Fibroblast of skin of abdomen (primary cell): ENCODE measurements at places on chromosomes 5 and 9.
A peak's percentile ranks its signal among the peaks of the same experiment; 100 is the strongest.

GRCh38 chr5:141510850-141511601, 22.1 kb downstream of the PCDHGC5 start:
- DNase-seq: no peak

GRCh38 chr5:135398855-135399793, at the start of gene MACROH2A1:
MACROH2A1 (minus strand) TSS chr5:135399231; CDS start chr5:135389093, 10,138 bp downstream.
- peak; percentile 85 for DNase-seq

DNA sequence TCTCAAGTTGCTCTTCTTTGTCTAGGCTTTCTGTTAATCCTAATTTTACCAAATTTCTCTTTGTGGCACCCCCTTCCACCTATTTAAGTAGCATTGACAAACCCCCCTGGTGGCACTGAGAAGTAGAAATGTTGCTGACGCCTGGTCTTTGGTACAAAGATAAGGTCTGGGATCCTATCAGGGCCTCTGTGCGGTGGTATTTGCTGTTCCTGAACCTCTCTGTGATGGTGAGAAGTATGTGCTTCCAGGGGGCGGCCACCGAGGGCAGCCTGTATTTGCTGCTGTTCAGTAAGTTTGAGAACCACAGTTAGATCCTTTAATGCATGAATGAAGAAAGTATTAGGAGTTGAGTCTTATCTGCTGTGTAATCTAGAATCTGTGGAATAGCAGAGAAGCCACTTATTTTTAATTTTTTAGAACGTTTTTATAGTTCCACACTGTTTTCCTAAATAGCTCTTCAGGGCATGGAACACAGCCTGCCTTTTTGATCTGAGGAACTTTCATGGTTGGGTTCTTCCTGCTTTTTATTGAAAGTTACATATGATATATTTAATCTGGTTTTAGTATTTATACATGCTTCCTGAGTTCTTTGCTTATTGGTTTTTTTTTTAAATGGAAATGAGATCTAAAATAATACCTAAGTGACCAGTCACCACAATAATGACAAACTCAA, 124.2 kb downstream of the TRIO start:
- no peak for DNase-seq

DNA sequence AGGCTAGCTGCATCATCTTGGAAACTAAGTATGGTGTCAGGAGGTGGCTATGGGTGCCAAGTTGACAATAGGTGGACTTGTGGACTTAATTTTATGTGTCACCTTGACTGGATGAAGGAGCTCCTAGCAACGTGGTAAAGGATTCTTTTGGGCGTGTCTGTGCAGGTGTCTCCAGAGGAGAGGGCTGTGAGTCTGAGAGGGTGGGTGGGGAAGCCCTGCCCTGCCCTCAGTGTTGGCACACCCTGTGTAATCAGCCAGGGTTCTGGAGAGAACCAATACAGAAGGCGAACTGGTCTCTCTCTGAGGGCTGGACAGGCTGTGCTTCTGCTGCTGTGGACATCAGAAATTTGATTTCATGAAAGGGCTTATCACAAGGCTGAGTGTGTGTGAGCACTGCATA, 61.0 kb downstream of the GTF3C4 start:
- no peak for DNase-seq

DNA sequence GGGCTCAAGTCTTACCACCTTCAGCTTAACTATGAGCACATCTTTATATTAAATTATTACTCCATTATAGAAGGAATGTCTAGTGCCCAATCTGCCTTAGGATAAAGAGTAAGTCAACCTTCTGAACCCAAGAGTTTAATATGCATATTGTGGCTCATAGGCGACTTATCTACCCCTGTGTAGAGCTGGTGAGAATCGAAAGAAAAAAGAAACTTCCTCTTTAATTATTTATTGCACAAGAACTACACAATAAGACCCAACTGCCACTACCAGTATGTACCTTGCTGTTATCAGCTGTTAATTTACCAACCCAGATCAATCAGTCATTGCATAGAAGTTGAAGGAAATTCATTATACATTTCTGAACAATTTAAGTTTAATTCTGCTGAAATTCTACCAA, 329.1 kb upstream of the SLC24A2 start:
- DNase-seq: no peak

DNA sequence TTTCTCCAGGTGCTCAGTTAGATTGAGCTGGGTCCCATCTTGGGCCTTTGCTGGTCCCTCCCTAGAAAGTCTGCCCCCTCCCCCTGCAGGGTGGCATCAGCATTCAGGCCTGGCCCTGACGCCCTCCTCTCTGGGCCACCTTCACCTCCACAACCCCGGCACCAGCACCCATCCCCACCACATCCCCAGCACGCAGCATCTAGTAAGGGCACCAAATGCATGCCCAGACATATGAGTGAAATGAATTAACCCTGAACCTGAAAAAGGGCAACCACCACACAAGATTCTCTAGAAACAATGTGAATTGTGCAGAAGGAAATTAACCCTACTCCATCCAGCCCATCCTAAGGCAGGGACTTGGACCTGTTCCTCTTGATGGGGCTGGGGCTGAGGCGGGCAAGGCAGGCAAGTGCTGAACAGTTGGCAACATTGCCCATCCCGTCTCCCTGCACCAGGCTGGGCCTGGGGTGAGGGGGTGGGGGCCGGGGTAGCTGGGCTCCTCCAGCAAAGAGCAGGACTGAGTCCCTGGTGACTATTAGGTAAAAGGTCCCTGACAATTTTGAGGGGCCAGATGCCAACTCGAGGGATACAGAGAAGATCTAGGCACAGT, 125.9 kb downstream of the KCNIP1 start:
- no peak for DNase-seq

- peak; percentile 68 for DNase-seq
Observed at GRCh38 chr5:149053072-149053695, 9.7 kb downstream of the SH3TC2 start.

DNA sequence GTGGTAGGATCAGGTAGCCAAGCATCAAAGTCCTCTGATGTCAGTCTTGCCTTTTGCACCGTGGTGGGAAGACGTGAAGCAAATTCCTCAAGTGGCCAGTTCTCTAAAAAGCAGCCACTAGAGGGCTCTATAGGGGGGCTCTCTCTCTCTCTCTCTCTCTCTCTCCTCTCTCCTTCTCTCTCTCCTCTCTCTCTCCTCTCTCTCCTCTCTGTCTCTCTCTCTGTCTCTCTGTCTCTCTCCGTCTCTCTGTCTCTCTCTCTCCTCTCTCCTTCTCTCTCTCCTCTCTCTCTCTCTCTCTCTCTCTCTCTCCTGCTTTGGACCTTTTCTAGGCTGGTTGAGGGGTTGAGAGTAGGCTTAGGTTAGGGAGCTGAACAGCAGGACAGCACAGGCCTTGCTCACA, 13.9 kb upstream of the OSMR start:
- peak; percentile 51 for DNase-seq

DNA sequence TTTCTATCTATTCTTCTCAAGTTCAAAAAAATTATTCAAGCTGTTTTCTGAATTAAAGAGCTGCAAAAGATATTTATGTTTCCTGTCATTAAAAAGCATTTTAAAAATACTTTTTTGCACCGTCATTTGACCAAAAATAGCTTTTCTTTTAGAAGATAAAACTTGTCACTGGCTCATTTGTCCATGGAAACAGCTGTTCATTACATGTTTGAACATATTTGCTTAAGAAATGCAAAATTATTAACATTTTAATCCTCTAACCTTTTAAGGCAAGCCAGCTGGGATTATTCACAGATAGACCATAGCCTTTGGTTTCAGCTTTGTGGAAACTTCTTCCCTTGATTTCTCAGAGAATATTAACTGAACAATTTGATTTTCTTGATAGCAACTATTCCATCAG, 393.9 kb downstream of the TUSC1 start:
- no peak for DNase-seq

- DNase-seq: no peak
Observed at GRCh38 chr5:116573702-116574366, 789 bp downstream of the SEMA6A start.

GRCh38 chr5:110342683-110343082, 383.8 kb downstream of the TMEM232 start:
- no peak for DNase-seq

- DNase-seq: peak; percentile 41
Observed at GRCh38 chr5:79255786-79256557, 20.0 kb downstream of the JMY start.

GRCh38 chr5:1540831-1541701, 17.3 kb upstream of the LPCAT1 start:
- DNase-seq: no peak

DNA sequence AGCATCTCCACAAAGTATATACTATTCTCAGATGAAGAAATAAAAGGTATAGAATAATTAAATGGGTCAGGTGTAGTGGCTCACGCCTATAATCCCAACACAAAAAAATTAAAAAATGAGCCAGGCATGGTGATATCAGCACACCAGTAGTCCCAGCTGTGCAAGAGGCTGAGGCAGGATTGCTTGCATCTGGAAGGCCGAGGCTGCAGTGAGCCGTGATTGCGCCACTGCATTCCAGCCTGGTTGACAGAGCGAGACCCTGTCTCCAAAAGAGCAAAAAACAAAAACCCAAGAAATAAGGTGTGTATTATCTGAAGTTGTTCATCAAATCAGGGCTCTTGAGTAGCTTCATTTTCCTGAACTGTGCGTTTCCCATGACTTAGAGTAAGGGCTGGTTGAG, 83.2 kb upstream of the MYO10 start:
- DNase-seq: peak; percentile 60

DNA sequence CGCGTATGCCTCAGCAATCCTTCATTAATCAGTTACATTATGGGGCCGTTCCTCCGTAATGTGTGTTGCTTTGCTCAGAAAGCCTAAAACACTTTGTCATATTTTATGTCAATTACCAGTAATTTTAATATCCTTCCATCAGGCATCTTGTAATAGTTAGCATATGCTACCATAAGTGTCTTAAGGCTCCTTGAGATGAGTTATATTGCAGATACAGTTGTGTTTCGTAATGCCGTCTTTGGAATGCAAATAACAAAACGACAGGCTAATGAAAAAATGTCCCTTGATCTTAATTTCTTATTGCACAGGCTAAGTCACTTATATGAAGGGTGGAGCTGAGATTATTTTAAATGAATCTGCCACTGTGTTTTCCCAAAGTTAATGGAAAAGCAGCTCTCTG, 50.5 kb downstream of the TBCA start:
- DNase-seq: peak; percentile 31
